ENCODE measurements at places on chromosomes 3 and 15.

GRCh38 chr15:50735156-50735555 is 30.4 kb downstream of the SPPL2A start:
- no peaks in the 10 kb centered on the region for H3K27me3 ChIP-seq
- H3K36me3 ChIP-seq = peaks cover 34% of the 10 kb centered on the region
- H3K27ac ChIP-seq = no peak overlapping the region
- H3K4me1 ChIP-seq = no peaks in the 10 kb centered on the region

DNA sequence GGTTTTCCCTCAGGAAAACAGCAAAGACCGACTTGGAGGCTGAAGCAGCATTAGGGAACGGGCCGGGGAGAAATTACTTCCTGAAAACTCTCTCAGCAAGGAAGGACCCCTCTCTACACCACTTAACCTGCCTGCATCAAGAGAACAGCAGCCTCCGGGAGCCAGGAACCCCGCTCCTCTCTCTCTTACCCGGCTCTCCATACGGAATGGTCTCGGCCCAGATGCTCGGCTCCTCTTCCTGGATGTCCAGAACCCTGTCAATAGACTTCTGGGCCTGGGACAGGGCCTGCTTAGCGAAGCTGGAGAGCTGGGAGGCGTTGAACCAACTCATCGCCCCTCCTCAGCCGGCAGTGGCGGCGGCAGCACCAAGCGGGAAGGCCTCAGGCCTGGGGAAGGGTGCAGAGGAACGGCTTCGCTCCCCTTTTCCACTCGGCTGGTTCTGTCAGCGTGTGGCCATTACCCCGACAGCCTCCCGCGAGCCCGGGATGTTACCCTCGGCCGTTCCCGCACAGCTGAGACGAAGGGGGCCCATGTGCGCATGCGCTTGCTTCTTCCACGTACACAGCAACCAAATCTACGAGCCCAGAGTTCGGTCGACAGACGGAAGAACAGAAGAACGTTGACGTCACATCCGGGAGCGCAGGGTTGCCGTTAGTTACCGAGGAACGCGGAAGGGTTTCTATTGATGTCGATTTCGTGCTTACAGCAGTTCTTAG is at the start of gene TMF1:
Gene TMF1, minus strand, starts transcription at position 578 of the 716 bp plus-strand sequence. Its CDS starts 247 bp downstream, at position 331.
- H3K4me1 ChIP-seq = peaks cover 34% of the 10 kb centered on the region
- peaks cover 31% of the 10 kb centered on the region for H3K36me3 ChIP-seq
- peak within 1 kb of the TSS; percentile 100 for H3K27ac ChIP-seq
- H3K27me3 ChIP-seq = no peaks in the 10 kb centered on the region
- DNase-seq = peak; percentile 98

DNA sequence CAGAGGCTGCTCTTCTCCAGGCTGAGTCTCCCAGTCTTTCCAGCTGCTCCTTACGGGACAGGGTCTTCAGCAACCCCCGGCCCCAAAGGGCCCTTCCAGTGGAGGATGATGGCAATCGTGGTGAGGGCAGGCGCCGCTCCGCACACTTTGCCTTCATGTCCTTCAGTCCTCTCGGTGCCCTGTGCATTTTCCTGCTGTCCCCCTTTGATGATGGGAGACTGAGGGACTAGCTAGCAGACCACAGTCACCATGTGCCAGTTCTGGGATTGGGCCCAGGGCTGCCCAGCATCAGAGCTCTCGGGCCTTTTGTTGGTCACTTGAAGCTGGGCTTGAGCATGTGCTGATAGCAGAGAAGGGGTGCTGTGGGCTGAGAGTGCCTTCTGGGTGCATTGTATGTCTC is 8.8 kb upstream of the TXNRD3 start:
- no peak overlapping the region for H3K27ac ChIP-seq
- no peaks in the 10 kb centered on the region for H3K36me3 ChIP-seq
- H3K4me3 ChIP-seq = no peak overlapping the region
- no peak for DNase-seq
- H3K4me1 ChIP-seq = peaks cover 11% of the 10 kb centered on the region
- H3K27me3 ChIP-seq = peaks cover 44% of the 10 kb centered on the region

- peaks cover 3% of the 10 kb centered on the region for H3K27me3 ChIP-seq
- no peak overlapping the region for H3K27ac ChIP-seq
- no peak for DNase-seq
These were observed 1.6 kb downstream of the CCR9 start for GRCh38 chr3:45887759-45888511.

GRCh38 chr3:117407317-117407716 is 697.7 kb downstream of the TUSC7 start:
- no peak overlapping the region for H3K27ac ChIP-seq
- no peak for DNase-seq
- peaks cover 8% of the 10 kb centered on the region for H3K4me1 ChIP-seq

DNA sequence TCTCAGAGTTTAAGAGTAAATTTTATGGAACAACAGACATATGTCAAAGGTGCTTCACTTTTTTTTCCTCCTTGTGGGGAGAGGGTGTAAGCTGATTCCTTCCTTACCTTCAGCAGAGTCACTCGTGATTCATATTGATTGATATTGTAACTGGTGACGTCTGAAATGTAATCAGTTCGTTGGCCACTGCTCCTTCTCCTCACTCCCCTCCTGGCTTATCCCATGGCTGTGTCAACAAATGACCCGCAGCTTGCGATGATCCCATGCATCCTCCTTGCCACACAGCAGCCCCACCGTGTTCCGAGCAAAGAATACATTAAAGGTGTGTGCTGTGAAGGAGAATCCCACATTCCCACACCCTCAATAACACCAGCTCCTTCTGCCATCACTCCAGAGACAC is 7.3 kb downstream of the MGLL start:
- H3K4me3 ChIP-seq = no peak overlapping the region
- peaks cover 31% of the 10 kb centered on the region for H3K4me1 ChIP-seq
- H3K27me3 ChIP-seq = peaks cover 13% of the 10 kb centered on the region

GRCh38 chr3:159829056-159829455 is 159.6 kb upstream of the IL12A start:
- DNase-seq = no peak
- no peak overlapping the region for H3K4me3 ChIP-seq
- H3K27me3 ChIP-seq = no peaks in the 10 kb centered on the region
- no peaks in the 10 kb centered on the region for H3K36me3 ChIP-seq
- H3K4me1 ChIP-seq = peaks cover 24% of the 10 kb centered on the region
- no peak overlapping the region for H3K27ac ChIP-seq

DNA sequence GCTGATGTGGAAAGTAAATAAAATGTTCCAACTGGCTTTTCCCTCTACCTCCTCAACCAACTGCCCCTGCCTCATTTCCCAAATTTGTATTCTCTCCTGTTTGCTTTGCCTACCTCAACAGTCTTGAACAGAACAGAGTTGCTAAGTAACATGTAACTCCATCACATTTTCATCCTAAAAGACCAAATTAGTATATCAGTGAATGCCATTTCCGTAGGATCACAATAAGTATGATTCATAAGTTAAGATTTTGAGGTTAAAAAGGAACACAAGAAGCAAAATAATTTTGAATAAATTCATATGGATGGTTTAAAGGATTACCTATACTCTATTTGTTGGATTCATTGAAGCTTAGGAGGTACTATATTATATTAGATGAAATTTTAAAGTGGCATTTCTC is 154.9 kb downstream of the ECT2 start:
- no peak overlapping the region for H3K4me3 ChIP-seq
- no peak for DNase-seq
- H3K4me1 ChIP-seq = peaks cover 5% of the 10 kb centered on the region
- no peaks in the 10 kb centered on the region for H3K36me3 ChIP-seq
- H3K27ac ChIP-seq = no peak overlapping the region

- no peak overlapping the region for H3K4me3 ChIP-seq
- H3K27ac ChIP-seq = no peak overlapping the region
- no peak for DNase-seq
- no peaks in the 10 kb centered on the region for H3K4me1 ChIP-seq
- H3K36me3 ChIP-seq = no peaks in the 10 kb centered on the region
These were observed 92.5 kb upstream of the MBNL1 start for GRCh38 chr3:152176241-152176640.

DNA sequence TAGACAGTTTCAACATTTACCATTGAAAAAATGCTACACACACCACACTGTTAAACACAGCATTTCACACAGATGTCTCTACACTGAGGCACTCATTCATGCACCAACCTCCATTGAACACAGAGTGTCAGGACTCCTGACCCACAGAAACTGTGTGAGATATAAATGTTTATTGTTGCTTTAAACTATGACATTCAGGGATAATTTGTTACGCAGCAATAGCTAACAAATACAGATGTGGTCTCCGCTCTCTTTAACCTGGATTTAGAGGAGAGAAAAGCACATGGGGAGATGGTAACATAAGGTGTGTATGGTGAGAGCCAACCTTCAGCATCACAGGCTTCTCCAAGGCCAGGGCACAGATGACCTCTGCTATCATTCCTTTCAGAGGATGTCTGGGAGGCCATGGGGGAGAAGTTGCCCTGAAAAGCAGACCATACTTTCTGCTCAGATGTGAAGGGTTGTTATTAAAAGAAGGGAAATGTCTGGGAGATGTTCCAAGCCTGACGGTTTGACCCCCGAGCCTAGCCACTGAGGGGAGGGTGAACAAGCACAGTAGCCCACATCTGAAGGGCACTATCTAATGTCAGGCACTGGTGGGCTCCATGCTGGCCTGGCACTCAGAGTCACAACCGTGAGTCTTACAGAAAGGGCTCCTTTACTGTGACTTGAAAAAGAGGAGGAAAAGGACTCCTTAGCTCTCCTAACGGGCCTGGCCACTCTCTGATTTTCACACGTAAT is 284.5 kb upstream of the TLE3 start:
- no peak overlapping the region for H3K27ac ChIP-seq
- H3K36me3 ChIP-seq = no peaks in the 10 kb centered on the region
- DNase-seq = no peak
- H3K4me3 ChIP-seq = no peak overlapping the region
- peaks cover 57% of the 10 kb centered on the region for H3K4me1 ChIP-seq

DNA sequence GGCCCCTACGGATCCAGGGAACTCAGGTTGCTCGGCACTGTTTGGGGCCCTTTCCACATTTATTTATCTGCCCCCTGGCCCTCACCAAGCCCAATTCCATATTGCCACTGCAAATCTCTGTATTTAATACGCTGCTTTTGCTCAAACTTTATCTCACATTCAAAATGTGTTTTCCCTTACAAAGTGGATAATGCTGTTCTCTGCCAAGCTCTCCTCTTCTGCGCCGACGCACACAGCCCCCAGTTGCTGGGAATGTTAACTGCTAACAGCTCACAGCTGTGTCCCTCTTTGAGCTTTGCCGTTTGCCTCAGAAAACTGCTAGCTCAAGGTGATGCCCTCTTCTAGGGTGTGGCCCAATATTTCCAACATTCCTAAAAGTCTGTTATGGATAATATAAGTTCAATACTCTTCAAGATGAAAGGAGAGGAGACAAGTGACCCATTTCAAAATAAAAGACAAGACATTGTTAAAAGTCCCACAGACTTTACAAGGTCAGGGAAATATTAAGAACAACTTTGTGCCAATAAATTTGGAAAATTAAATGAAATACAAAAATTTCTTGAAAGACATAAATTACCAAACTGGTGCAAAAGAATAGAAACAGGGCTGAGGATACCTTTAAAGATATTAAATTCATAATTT is 12.6 kb upstream of the FBN1 start:
- H3K4me3 ChIP-seq = no peak overlapping the region
- peaks cover 2% of the 10 kb centered on the region for H3K27me3 ChIP-seq
- no peak overlapping the region for H3K27ac ChIP-seq
- H3K36me3 ChIP-seq = no peaks in the 10 kb centered on the region
- DNase-seq = no peak

DNA sequence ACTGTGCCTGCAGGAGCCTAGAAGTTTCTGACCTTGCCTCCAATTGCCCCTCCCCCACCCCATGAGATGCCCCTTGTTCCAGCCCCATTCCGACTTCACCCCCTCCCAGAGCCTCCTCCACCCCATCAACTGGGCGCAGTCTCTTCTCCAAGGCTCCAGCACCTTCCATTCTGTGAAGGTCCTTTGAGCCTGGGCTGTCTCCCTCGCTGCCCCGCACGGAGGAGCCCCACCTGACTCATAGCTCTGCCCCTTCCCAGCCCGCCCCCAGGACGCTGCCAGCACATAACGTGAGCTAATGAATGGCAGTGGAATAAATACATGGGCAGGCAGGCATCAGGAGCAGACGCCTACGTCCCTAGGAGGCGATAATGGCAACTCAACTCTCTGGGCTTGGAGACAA is 113.1 kb downstream of the NUP210 start:
- no peaks in the 10 kb centered on the region for H3K4me1 ChIP-seq
- DNase-seq = no peak
- no peak overlapping the region for H3K27ac ChIP-seq
- no peaks in the 10 kb centered on the region for H3K36me3 ChIP-seq
- peaks cover 8% of the 10 kb centered on the region for H3K27me3 ChIP-seq
- H3K4me3 ChIP-seq = no peak overlapping the region
